Heart left ventricle (tissue), 16 donors: ENCODE measurements at places on chromosomes 2 and 18. TPM values are rescaled to one million over a fixed set of nuclear protein-coding genes. Genes with fewer than 3 reads are reported as not detected.

MYOM1 gene
- 112 TPM for polyA plus RNA-seq

MEP1B gene
- not detected for polyA plus RNA-seq

ABHD1 gene
- 0.47 TPM for polyA plus RNA-seq

CYP26B1 gene
- polyA plus RNA-seq: 0.76 TPM

PAX3 gene
- not detected for polyA plus RNA-seq

ARHGEF33 gene
- 0.18 TPM for polyA plus RNA-seq

CCL20 gene
- polyA plus RNA-seq: 1.1 TPM

CNDP1 gene
- polyA plus RNA-seq: 0.03 TPM

CD302 gene
- polyA plus RNA-seq: 8.3 TPM

STPG4 gene
- polyA plus RNA-seq: not detected

PTPRN gene
- 0.12 TPM for polyA plus RNA-seq

RASGRP3 gene
- polyA plus RNA-seq: 17.7 TPM

ECEL1 gene
- polyA plus RNA-seq: not detected

SERPINB12 gene
- not detected for polyA plus RNA-seq

FEZ2 gene
- polyA plus RNA-seq: 26.5 TPM

GPC1 gene
- polyA plus RNA-seq: 134 TPM

LYPD6 gene
- polyA plus RNA-seq: 0.04 TPM

HEATR5B gene
- polyA plus RNA-seq: 6.7 TPM

AMER3 gene
- not detected for polyA plus RNA-seq

GPAT2 gene
- 2.1 TPM for polyA plus RNA-seq

TANC1 gene
- polyA plus RNA-seq: 43.8 TPM

TSPYL6 gene
- polyA plus RNA-seq: 0.03 TPM

GTF2A1L gene
- polyA plus RNA-seq: 0.14 TPM

SERPINB2 gene
- polyA plus RNA-seq: 0.10 TPM

LIMS3 gene
- polyA plus RNA-seq: 0.61 TPM

RAPGEF4 gene
- 2.9 TPM for polyA plus RNA-seq

PROM2 gene
- polyA plus RNA-seq: 0.35 TPM

CNRIP1 gene
- 6.6 TPM for polyA plus RNA-seq

SULT1C4 gene
- polyA plus RNA-seq: 3.0 TPM

AQP12B gene
- polyA plus RNA-seq: not detected

ZNF397 gene
- 10.1 TPM for polyA plus RNA-seq

FIGLA gene
- not detected for polyA plus RNA-seq

ZNF2 gene
- polyA plus RNA-seq: 2.0 TPM

GDF7 gene
- 0.22 TPM for polyA plus RNA-seq

MALL gene
- 6.9 TPM for polyA plus RNA-seq

WDCP gene
- 1.9 TPM for polyA plus RNA-seq

MROH2A gene
- polyA plus RNA-seq: not detected

CFC1 gene
- polyA plus RNA-seq: 0.08 TPM

REG3A gene
- 0.27 TPM for polyA plus RNA-seq

CENPA gene
- 2.1 TPM for polyA plus RNA-seq

FAP gene
- 1.5 TPM for polyA plus RNA-seq

TSGA10 gene
- polyA plus RNA-seq: 1.7 TPM
